ENCODE measurements at places on chromosomes 5 and 9.
A peak's percentile ranks its signal among the peaks of the same experiment; 100 is the strongest.

- DNase-seq = no peak
Observed at GRCh38 chr9:134459164-134459563, 132.9 kb downstream of the RXRA start.

GRCh38 chr5:168674893-168675482, 95.8 kb upstream of the PANK3 start:
- no peak for DNase-seq

DNA sequence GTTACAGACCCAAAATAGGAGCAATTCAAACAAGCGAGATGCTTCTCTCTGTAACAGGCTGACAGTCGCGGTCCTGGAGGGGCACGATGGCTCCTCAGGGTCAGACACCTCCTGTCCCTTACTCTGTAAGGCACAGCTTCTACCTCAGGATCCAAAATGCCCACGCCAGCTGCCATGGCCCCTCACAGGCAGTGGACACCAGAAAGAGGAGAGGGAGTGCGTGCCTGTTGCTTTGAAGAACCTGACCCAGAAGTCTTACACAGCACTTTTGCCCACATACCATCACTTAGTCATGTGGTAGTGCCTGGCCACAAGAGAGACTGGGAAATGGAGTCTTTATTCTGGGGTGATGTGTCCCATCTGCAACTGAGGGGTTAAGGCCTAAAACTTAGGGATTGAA, 11.6 kb upstream of the ABL1 start:
- DNase-seq = peak; percentile 21

DNA sequence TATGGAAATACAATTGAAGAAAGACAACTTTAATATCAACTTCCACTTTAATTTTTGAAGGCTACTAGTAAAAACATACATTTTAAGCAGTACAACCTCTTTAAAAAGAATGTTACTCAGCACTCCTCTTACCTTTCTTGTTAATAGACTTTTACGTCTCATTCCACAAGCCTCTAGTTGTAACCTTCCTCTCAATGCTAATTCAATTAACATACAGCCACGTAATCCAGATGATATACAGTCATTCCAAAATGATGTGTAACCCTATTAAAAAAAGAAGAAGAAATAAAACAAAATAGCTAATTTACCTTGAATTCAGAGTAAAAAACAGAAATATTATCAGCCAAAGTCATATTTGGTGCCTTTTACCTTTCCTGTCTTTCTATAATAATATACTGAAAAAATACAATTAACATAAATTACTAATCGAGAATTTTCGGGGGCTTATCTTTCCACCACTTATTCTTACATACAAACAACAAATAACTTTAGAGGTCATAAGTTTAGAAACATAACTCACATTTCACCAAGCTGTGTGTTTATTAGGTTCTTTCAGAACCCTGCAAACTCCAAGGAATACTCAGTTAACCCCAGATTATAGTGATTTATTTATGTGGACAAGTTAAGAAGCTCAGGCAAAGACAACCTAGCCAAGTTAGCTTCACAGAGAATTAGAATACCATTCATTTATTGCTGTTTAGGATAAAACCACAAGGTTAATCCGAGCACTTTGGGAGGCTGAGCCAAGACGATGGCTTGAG, 30.3 kb downstream of the GOLPH3 start:
- no peak for DNase-seq

GRCh38 chr5:137566118-137566541, 67.0 kb upstream of the SPOCK1 start:
- DNase-seq = no peak

GRCh38 chr5:175731756-175732465, 74.0 kb downstream of the HRH2 start:
- DNase-seq = no peak

DNA sequence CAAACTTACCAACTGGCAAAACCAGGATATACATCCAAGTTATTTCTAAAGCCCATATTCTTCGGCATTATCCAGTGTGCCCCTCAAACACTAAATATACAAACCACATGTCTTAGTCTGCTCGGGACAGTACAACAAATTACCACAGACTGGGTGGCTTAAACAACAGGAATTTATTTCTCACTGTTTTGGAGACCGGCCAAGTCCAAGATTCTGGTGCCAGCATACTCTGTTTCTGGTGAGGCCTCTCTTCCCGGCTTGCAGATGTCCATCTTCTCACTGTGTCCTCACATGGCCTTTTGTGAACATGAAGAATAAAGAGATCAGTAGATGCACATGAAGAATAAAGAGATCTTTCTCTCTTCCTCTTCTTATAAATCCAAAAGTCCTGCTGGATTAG, 12.9 kb upstream of the SLCO6A1 start:
- peak; percentile 73 for DNase-seq

DNA sequence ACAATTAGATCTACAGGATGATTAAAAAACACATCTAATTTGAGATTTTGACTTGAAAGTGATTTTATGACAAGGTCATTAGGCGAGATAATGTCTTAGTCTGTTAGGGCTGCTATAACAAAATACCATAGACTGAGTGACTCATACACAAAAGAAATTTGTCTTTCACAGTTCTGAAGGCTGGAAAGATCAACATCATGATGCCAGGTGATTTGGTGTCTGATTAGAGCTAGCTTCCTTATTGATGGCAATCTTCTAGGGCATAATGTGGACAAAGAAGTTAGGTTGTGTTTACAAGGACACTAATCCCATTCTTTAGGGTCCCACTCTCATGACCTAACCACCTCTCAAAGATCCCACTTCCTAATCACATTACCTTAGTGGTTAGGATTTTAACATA, 256.7 kb downstream of the TUSC1 start:
- DNase-seq = no peak

DNA sequence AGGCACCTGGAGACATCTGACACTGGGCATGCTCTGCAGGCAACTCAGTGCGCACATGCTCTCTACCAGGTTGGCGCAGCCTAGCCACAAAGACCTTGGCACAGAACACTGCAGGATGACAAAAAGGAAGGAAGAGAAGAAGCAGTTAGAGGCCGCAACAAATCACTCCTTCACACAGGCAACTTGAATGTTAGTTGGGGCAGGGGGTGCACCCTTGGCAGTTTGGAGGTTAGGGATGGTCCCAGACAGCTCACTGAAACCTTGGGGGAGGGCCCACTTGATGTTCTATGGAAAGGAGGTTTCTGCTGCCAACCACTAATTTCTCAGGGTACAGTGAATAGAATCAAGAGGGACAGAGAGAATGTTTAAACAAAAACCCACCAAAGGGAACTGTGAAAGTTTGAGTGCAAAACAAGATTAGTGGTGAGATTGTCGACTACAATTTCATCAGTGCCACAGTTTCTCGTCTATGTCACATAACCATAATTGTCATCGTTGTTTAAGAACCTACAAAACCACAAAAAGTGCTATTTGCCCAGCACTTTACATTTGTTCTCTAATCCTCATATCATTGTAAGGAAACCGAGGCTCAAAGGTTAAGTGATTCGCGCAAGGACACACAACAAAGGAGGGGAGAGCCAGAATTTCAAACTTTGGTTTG, 48.7 kb downstream of the FBXW11 start:
- no peak for DNase-seq

DNA sequence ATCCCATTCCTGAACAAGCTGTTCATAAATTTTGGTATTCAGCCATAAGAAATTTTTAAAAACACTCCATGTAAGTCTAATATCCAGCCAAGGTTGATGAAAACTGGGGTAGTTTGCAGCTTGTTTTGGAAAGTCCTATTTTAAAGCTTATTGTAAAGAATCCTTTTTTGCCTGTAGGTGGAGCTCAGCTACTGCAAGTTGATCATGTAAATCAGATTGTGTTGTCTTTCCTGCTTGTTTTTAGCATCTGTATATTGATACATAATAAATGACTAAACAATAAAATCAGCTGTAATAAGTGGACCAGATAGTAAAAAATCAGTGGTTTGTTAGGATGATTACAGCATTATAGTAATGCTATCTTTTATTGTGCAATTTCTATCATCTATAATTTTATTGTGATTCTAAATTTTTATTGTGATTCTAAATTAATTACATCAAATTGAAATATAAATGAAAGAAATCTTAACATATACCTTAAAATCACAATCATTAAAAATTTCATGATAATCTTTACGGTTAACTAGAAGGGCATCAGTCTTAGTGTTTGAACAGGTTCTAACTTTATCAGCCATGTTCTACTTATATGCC, 42.4 kb downstream of the CWC27 start:
- DNase-seq = peak; percentile 65

Measured in fibroblast of gingiva (primary cell).